ENCODE measurements at places on chromosomes 3 and 15.

DNA sequence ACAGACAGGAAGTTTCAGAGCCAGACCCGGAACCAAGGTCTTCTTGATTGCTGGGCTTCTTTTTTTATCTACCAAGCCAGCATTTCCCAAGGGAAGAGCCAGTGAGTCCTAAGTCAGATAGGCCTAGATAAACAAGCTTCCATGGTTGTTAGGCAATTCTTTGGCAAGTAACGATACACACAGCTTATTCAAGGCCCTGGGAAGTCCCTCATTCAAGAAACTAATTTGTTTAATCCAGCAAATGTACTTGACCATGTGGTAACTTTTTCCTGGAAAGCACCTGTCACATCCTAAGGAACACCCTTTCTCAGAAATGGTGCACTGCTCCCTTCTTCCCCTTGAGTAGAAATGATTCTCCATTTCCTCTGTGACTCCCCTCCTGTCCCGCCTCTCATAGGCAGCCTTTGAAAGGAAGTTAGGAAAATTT lies 209.9 kb downstream of the ITPR1 start:
- DNase-seq: no peak

DNA sequence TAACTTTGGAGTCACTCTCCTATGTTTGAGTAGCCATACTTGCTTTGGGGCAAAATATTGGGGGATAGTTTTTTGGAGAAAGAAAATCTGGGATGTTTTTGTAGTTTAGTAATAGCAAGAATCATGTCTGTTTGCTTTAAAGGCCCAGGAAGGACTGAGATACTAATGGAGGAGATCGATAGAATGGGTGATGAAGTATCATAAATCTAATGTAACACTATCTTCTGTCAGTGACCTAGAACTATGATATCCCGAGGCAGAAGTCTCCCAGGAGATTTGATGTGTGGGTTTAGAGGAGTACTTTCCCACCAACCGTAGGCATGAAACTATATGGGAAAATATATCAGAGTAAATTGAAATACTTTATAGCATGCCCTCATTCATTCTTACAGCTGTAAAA lies 21.0 kb upstream of the NFKBIZ start:
- DNase-seq: no peak

DNA sequence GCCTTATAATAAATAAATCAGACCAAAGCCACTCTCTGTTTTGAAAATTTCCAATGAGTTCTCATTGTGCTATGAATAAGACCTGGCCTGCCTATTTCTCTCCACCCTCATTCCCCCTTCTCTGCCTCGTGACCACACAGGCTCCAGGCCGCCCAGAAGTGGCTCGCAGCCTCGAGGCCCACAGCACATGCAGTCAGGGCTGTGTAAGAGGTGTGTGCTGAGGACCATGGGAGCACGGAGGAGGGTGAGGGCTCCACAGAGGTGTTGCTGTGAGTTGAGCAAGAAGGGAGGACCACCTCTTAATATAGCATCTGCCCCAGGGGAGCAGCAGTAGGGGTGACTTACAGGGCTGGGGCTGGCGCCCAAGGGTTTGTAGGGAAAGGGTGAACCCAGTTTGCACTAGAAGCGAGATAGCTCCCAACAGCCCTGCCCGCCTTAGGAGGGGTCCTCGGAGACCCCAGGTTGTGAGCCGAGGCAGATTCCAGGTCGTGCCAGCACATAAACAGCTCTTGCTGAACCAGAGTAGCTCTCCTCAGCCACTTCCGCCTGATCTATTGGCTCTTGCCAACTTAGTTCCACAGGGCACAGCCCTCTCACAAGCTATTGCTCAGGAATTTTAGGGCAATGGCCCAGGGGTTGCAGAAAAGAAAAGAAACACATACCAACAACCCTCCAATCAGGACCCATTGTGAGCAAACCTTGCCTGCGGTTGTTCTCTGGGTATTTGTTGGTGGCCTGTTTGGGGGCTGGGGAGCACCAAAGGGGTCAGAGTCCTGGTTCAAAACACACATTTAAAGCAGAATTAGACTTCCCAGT lies 117.7 kb downstream of the MYLK start:
- DNase-seq: no peak

GRCh38 chr3:39291903-39292329 lies 12.1 kb upstream of the CX3CR1 start:
- no peak for DNase-seq

- DNase-seq: no peak
These were observed 7.3 kb downstream of the CCR5AS start for GRCh38 chr3:46399557-46399956.

GRCh38 chr3:41164777-41165176 lies 34.5 kb upstream of the CTNNB1 start:
- DNase-seq: no peak

DNA sequence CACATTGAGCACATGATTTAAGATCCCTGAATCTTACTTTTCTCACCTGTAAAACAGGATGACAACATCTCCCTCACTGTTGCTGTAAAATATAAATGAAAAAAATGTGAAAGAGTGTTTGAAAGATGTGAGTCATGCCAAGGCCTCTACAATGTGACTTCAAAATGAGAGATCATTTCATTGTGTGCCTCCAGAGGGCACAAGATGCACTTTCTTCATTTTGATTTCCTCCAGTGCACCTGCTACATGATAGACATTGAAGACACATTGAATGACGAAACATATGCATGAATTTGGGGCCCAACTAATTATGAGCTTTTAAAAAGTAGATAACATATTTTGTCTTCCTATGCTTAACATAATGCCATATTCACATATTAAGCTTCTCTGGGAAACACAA lies 170.3 kb downstream of the MOBP start:
- DNase-seq: peak; percentile 4

- no peak for DNase-seq
These were observed 21.2 kb downstream of the SLC7A14 start for GRCh38 chr3:170564664-170565063.

DNA sequence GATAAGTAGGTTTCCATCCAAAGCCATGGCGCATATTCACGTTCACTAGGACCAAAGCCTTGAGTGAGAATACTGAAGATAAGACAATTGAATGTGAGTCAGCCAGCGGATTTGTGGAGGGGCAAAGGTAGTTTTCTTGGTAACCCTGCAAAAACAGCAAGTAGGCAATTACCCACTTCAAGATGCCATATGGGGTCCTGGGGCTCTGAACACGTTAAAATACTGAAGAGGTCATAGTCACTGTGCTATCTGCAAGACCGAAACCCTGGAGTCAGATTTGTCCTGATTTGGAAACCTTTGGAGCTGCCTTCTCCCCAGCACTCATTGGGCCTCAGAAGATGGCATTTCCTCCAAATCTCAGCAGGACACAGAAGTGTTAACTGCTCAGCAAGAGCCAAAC lies 646.9 kb upstream of the LMCD1 start:
- no peak for DNase-seq

- no peak for DNase-seq
These were observed 70.0 kb downstream of the NOX5 start for GRCh38 chr15:69084404-69085030.

GRCh38 chr15:35956056-35956455 lies 410.1 kb upstream of the DPH6 start:
- DNase-seq: no peak

DNA sequence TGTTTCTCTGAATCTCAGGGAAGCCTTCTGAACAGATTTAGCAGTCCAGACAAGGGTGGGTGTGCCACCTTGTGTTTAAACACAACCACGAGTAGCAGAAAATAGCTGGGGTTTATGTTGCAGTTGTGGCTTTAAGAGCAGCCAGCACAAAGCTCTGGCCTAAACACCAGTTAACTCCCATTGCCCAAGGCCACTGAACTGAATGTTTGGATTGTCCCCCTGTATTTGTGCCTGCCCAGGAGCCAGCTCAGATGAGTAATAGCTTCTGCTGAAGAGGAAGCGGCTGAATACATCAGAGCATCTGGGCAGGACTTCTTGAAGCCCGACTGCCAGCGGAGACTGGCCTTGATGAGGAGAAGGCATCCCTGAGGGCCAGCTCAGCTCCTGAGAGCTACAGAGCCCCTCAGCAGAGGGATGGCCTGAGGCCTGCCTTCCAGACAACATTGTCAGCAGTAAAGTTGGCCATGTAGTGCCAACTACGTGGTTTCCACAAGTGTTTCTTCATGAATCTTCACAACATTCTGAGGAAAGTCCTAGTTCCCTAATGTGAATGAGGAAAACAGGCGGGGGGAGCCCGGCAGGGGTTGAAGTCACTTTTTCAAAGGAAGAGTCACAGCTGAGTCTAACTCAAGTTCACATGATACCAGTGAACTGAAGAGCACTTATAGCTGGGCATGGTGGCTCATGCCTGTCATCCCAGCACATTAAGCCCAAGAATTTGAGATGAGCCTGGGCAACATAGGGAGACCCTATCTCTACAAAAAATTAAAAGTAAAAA lies 65.8 kb upstream of the ZBTB38 start:
- no peak for DNase-seq

DNA sequence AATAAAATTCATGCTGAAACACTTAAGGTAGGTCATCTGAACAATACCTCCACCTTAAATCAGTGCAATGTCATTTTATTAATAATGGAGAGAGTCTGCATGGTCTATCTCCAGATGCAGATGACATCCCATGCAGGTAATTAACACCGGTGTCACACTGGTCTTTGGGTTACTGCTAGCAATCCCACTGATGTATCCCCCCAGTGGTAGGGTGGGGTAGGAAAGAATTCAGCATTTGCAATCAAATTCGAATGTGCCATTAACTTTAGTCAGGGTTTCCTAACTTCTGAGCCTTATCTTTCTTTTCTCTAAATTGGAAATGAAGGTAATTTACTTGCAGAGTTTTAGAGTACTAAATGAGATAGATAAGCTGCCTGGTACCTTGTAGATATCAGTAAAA lies 44.4 kb downstream of the KIF15 start:
- DNase-seq: no peak

GRCh38 chr15:41577863-41578735 lies 19.1 kb downstream of the TYRO3 start:
- DNase-seq: no peak

GRCh38 chr3:102258666-102259227 lies 176.1 kb upstream of the ZPLD1 start:
- DNase-seq: no peak

GRCh38 chr3:187012609-187013051 lies 82.3 kb downstream of the ST6GAL1 start:
- no peak for DNase-seq

GRCh38 chr3:182092662-182093262 lies 381.0 kb downstream of the SOX2 start:
- no peak for DNase-seq
